Lung (tissue), 17 donors: ENCODE measurements at places on chromosomes 12 and 14.
A peak's percentile ranks its signal among the peaks of the same experiment; 100 is the strongest.

GRCh38 chr12:49585477-49586459, 17.8 kb upstream of the MCRS1 start:
- no peak for DNase-seq

DNA sequence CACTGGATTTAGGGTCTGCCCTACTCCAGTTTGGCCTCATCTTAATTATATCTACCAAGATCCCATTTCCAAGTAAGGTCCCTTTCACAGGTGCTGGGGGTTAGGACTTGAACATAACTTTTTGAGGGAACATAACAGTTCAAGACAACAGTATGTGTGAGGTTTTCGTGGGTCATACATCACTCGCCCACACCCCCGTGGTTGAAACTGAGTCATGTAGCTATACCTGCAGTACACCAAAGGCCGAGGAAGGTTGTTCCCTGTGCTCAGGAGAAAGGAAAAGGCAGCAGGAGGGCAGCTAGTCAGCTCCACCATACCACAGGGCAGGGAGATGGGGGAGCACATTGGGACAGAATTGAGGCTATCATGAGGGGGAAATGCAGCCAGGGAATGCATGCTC, 167.0 kb downstream of the PPM1H start:
- no peak for DNase-seq

- DNase-seq, result no peak
These were observed 159.5 kb downstream of the KIF26A start for GRCh38 chr14:104297721-104298401.

GRCh38 chr12:57223191-57224165, 6.0 kb upstream of the SHMT2 start:
- DNase-seq, result no peak

- no peak for DNase-seq
These were observed 389.2 kb downstream of the TMEM117 start for GRCh38 chr12:44225149-44225510.

DNA sequence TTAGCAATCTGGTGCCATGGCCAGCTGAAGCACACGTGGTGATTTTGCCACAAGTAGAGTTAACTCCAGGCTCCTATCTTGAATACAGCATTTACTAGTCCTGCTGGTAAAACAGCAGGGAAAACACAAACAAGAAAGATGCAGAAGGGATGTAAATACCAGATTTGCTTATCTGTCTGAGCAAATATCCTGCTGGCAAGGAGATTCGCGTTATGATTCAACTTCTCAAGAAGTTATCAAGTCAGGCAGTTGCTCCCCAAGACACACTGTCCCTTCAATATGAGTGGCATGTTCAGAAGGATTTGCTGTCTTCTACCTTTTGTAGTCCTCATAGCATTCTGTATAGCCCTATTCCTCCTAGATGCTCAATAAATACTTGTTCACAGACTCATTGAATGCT, 171.2 kb upstream of the EGLN3 start:
- no peak for DNase-seq

GRCh38 chr12:41794336-41794735, 350.3 kb downstream of the GXYLT1 start:
- peak; percentile 10 for DNase-seq

GRCh38 chr12:7571257-7571656, 67.7 kb upstream of the CD163 start:
- peak; percentile 11 for DNase-seq

DNA sequence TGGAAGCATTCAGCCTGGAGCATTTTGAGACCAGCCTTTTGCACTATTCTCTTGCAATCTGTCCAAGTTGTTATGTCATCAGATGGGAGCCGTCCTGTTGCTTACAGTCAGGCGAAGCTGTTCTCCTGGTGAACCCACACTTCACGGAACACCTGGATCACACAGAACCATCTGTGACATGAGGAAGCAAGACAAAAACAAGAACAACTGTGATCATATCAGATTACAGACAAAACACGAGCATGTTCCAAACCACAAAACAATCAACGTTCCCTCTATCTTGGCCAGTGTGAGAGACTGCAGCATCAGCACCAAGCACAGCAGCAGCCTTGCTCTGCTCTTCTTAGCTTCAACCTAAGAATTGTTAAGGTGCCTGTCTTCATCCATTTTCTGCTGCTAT, 180.5 kb upstream of the SFSWAP start:
- DNase-seq, result no peak

DNA sequence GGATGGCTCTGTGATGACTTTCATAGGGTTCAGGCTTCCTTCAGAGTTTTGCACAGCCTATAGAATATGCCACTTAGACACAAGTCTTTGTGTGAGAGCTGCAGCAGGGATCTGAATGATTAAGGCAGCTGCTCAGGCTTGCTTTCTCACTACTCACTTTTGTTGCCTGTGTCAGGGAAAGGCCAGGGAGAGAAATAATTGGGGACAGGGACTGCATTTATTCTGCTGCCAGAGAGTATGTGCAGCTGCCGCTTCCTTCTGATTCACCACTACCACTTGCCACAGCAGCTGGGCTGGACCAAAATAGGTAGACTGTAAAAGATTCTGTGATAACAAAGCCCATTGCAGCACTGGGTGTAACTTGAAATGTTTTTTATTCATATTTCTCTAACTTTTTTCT, 49.7 kb downstream of the TRMT5 start:
- no peak for DNase-seq

DNA sequence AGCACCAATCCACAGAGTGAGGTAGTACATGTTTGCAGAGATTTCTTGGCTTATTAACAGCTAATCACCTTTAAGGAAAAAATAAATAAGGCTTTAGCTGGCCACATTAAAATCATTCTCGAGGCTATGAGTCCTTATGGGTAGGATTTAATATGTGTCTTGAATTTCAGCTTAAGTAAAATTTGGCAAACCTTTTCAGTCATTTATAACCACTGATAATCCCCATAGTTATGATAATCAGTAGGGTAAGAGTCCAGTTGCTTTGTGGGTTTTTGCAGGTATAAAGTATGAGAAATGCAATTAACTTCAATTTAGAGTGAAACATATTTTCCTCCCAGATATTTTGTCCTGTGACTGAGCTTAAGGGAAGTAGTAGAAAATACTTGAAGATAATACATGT, 1458.9 kb upstream of the FLRT2 start:
- DNase-seq, result no peak

DNA sequence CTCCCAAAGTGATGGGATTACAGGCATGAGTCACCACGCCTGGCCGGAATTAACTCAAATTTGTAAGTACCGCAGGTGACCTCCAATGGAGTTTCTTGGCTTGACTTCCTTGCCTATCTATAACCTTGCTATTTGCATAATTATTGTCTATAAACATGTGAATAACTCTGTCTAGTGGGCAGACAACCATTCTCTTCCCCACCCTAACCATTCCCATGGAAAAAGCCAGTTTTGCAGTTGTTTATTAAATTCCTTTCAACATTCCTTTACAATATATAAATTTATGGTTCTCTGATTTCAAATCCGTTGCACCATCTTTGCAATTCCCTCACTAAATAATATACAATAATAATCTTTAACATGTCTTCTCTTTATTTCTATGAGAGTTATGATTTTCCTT, 61.0 kb upstream of the ZDHHC17 start:
- DNase-seq, result no peak

DNA sequence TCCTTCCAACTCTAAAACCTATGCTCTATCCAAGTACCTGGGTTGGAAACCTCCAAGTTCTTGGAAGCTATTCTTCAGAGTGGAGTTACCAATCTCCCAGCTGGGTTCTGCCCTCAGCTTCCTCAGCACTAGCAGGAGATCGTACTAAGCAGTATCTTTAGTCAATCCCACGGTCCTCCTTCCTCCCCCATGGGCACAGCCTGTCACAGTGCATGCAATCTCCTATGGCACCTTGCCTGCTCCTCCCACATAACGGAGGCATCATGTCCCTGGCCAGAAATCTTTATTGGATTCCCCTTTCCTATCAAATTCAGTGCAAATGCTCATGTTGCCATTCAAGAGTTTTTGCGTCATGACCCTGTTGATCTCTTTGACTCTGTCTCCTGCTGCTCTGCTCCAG, 5.4 kb upstream of the LPAR5 start:
- DNase-seq, result no peak

- no peak for DNase-seq
These were observed 10.7 kb downstream of the IFT81 start for GRCh38 chr12:110134691-110135411.

DNA sequence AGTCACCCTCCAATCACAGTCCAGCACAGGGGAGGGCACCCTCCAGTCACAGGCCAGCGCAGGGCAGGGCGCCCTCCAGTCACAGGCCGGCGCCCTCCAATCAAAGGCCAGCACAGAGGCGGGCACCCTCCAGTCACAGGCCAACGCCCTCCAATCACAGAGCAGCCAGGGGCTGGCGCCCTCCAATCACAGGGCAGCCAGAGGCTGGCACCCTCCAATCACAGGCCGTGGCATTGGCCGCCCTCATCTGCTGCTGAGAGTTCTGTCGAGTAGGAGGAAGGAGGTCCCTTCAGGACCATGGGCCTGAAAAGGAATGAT, 26.6 kb downstream of the DDX51 start:
- DNase-seq, result no peak

DNA sequence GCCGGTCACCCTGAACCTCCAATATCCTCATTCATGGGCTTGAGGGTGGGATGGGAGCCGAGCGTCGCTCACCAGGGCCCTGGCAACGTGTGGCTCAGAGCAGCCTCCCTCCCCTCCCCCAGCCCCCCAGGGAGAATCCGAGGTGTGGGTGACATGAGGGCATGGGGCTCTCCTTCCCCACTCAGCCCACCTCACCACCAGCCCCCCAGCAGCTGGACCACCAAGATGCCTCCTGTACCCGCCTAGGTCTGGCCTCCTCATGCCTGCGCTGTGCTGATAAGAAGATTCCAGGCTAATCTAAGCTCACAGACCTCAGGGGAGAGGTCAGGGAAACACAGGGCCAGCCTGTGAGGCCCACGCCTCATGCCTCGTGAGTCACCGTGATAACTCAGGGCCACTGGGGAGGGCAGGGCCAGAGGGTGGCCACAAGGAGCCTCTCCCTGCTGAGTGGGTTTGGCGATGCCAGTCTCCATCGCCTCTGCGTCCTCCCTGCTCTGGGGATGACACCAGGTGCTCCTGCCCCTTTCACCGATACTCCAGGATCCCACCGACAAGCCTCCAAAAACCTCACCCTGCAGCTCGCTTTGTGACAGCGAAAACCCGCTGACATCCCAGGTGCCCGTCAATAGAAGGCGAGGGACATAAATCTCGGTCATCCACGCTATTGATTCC, 56.9 kb downstream of the TESC start:
- DNase-seq, result no peak

DNA sequence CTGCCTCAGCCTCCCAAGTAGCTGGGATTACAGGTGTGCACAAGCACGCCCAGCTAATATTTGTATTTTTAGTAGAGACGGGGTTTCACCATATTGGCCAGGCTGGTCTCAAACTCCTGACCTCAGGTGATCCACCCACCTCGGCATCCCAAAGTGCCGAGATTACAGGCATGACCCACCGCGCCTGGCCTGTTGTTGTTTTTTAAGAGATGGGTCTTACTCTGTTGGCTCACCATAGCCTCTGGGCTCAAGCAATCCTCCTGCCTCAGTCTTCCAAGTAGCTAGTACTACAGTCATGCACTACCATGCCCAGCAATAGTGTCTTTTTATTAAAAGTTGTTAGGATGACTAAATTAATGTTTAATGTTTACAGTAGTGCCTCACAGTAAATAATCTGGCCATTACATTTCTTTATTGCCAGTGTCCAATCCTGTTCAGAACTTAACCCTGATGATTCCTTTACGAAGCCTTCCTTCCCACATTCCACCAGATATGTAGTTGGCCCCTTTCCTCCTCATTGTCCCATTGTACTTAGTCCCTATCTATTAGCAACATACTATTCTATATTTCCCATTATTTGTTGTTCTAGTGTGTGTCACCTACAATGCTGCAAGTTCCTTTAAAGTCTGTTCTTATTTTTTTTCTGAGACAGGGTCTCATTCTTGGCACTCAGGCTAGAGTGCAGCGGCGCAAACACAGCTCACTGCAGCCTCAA, 8.8 kb upstream of the SMARCC2 start:
- DNase-seq, result no peak

DNA sequence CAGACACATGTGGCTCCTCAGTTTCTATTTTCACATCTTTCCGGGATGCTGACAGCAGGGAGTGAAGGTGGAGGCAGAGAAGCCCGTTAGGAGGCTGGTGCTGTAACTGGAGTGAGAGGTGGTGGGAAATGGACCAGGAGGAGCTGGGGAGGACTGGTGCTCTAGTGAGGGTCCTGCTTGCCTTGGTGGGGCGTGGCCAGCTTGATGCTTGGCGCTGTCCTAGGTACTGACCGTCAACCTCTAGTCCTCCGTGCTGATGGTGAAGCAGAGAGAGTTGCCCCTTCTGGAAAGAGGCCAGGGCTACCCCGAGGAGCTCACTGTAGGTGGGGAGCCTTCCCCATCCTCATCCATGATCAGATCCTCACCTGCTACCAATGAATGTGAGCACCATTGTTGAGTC, 1.4 kb downstream of the TRMT61A start:
- DNase-seq, result no peak

- DNase-seq, result no peak
These were observed 177.1 kb upstream of the ALG10B start for GRCh38 chr12:38139456-38139855.

DNA sequence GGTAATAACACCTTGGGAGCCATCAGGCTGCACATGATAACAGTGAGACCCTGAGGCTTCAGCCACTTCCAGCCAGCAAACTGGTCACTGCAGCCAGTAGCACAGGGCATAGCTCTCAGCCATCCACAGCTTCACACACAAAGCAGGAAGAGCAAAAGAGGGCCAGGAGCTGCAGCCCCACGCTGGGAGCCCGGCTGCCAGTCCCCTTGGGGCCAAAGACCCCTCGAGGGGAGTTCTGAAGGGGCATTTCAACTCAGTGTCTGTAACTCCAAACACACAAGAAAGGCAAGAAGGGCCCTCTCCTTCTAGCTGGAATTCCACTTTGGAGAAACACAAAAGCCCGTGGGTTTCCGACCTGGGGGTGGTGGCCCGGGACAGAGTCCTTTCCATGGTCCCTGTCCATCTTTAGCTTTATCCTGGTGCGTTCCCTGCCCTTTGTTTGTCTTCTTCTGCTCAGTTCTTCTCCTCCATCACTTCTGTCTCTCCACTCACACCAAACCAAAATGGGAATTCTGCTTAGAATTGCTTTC, 151.8 kb upstream of the FKBP4 start:
- DNase-seq, result no peak

- no peak for DNase-seq
These were observed 140.7 kb downstream of the DPF3 start for GRCh38 chr14:72753044-72753710.

GRCh38 chr12:108194585-108194984, 65.5 kb downstream of the WSCD2 start:
- DNase-seq, result peak; percentile 11

DNA sequence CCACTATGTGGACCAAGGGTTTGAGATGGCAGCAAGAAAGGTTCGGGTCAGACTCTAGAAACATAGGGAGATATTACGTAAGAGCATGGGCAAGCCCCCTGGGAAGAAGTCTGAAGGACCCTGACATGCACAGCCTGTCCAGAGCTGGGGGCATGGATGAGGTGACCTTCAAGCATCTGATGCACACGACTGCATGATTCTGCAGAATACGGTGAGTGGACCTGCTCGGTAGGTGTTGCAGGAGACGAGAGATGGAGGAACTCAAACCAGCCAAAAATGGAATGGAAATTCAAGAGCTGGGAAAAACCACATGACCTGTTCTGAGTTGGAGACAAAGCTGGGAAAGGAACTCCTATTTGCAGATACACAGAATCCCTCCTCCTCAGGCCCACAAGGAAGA, 43.6 kb downstream of the ANO2 start:
- no peak for DNase-seq

GRCh38 chr12:124663206-124663605, 95.8 kb upstream of the NCOR2 start:
- no peak for DNase-seq
